ENCODE measurements at places on chromosomes 11 and 22. TPM values are rescaled to one million over a fixed set of nuclear protein-coding genes. Genes with fewer than 3 reads are reported as not detected.
A peak's percentile ranks its signal among the peaks of the same experiment; 100 is the strongest.

DNA sequence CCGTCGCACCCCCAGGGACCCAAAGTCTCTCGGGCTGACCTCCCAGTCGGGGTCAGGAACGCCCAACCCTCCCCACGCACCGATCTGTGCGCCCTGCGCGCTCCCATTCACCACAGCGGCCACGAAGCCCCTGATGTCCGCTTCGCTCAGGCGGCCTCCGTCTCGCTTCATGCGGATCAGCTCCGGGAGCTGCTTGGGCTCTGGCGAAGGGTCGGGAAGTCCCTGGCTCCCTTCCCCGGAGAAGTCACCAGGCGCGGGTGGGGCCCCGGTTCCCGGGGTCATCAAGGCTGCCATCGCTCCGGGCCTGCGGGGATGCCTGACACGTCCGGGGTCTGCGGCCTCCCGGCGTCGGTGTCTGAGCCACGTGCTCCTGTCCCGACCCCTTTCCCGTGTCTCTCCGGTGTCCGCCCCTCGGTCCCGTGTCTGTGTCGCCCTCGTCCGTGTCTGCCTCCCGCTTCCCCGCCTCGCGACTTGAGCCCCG lies 356 bp downstream of the TYMP start:
- DNase-seq, result no peak

- no peak for DNase-seq
These were observed 17.7 kb upstream of the PRDM10 start for GRCh38 chr11:130020323-130020722.

DNA sequence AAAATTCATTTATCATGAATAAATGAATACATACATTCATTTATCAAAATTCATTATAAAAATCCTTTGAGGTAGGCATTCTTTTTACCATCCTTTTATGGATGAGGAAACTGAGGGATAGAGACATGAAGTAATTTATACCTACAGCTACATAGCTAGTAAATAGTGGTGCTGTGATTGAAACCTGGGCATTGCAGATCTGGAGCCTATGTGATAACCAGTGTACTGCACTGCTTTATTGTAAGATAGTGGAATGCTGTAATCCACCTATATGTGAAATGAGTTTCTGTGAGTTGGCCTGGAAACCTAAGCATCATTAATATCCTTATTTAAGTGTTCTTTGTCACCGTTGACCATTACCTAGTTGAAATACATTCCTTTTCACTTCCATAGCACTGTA lies 4.5 kb downstream of the QSER1 start:
- DNase-seq, result no peak

DNA sequence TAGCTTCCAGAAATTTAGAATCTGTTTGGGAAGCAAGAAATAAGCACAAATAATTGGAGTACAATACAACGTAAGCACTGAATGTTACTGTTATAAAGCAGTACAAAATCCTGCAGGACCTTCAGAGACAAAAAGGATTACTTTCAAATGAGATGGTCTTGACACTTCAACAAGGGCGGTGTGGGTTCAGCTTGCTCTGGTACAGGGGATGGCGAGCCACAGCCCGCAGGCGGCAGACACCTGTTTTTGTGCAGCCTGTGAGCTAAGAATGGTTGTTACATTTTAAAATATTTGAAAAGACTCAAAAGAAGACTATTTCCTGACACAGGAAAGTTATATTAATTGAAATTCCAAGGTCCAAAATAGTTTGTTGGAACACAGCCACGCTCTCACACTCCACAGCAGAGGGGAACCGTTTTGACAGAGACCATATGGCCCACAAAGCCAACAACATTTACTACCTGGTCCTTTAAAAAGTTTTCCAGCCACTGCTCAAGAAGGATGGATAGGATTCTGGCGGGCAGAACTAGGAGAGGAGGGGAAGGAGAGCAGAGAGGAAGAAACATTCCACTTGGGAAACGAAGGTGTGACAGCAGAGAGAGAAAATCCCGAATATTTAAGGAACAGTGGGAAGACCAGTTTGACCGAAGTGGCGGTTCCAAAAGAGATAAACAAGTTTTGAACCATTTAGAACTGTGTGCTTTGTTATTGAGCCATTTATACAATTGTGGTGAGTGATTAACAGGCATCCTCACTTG lies 6.3 kb downstream of the PRDM10 start:
- DNase-seq, result no peak

DNA sequence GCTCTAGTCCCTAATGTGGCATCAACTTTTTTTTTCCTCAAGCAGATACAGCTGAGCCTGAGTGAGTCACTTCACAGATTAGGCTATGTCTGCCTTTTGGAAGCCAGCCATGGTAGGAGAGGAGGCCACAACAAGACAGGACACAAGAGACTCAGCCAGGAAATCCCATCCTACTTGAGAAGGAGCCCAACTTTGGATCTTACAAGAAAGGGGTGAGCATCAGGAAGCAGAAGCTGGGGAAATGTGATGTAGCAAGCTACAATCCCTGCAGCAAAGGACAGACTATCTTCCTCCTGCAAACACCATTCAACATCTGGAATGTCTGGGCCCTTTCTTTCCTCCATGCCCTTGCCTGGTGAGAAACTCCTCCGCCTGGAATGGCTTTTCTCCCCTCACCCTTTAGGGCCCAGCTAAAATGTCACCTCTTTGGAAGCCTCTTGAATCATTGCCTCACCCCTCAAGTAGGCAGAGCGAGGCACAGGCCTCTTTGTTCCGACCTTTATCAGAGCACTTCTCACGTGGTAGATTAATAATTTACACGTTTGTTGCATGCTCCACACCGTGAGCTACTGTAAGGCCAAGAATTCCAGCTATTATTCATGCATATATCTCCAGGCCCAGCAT lies 156.4 kb upstream of the PITPNB start:
- DNase-seq, result peak; percentile 79

DNA sequence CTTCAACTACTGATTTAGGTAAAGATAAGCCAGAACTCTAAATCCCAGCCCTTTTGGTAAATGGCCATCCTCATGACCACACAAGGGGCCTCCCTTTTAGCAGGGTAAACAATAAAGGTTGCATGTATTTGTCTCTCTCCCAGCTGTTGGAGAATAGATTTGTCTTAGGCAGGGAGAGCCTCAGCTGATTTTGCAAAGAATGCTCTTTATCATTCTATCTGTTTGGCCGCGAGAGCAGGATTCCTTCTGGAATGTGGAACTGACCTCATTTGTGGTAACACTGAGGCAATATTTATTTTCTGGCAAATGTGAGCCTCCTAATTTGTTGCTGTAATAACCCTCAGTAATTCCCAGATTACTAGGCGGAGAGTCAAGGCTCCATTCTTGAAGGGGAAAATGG lies 15.3 kb downstream of the PTS start:
- DNase-seq, result peak; percentile 71

GRCh38 chr11:66789097-66789890 lies 53.9 kb upstream of the RCE1 start:
- no peak for DNase-seq

DNA sequence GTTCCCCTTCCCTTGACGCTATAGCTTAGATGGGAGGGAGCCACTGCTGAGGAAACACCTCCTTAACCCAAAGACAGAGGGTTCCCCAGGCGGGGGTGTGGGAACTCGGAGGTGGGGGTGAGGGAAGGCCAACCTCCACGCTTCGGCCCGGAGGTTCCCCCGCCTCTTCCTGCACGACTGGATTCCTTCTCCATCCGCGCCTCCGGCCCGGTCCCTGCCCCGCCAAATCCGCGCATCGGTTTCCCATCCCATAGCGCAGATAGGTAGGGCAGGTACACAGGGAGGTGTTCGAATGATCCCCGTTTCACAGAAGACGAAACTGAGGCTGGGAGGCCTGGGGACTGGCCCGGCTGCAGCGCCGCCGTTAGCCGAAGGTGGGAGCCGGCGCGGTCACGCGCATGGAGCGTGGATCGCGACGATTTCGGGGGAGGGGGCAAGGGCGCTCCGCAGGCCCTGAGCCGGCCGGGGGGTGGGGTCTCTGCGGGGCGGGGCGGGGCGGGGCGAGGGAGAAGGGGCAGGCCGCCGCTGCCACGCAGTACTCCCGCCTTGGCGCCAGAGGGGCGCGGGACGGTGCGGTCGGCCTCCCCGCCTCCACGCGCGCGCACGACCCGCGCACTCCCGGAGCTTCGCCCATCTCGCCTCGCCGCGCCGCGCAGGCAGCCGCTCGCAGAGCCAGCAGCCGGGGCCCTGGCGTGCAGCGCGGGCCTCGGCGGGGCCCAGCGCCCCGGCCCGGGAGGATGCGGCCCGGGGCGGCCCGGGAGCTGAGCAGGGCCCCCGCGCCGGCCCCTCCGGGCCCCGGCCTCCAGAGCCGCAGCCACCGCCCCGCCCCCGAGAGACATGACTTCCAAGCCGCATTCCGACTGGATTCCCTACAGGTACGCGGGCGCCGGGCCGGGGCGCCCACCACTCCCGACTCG lies at the start of gene TUB:
Gene TUB, plus strand, starts transcription at position 538 of the 917 bp plus-strand sequence. Its CDS starts 300 bp downstream, at position 838.
- DNase-seq, result no peak

DNA sequence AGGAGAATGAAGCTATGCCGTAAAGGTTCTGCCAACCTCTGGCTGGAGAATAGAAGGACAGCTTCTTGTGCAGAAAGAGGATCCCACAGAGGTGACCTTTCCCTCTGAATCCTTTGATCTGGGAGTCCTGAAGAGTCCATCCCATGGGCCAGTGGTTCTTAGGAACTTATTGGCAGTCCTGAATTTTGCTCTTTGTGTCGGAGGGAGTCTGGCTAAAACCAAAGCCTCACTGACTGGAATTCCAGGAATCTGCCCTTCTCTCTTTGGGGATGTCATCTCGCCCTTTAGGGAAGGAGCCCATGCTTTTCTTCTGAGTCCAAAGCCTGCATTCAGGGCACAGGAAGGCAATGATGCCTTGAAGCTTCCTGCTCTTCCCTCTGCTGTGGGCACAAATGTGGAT lies 45.5 kb downstream of the PKNOX2 start:
- no peak for DNase-seq

- no peak for DNase-seq
These were observed 55.6 kb upstream of the LYVE1 start for GRCh38 chr11:10623797-10624761.

- DNase-seq, result no peak
These were observed 15.1 kb downstream of the TMEM184B start for GRCh38 chr22:38257650-38258250.

- no peak for DNase-seq
These were observed 13.4 kb downstream of the CXCR5 start for GRCh38 chr11:118896921-118897591.

- DNase-seq, result no peak
These were observed 28.3 kb downstream of the RAB39A start for GRCh38 chr11:107956543-107956942.

DNA sequence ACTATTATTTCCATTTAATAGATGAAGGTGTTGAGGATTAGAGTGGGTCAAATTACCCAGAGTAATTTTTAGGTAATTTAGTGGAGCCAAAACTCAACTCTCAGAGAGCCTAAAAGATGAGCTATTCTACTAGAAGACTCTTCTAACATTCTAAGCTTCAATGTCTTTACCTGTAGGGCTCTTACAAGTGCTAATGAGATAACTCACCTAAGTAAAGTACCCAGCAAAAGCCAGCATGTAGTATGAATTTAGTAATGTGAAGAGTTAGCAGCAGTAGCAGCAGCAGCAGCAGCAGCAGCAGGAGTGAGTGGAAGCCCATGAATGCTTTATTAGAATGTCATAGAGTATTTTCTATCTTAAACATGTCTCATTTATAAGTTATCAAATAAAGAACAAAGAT lies 1239.2 kb downstream of the FAM181B start:
- DNase-seq, result no peak

DNA sequence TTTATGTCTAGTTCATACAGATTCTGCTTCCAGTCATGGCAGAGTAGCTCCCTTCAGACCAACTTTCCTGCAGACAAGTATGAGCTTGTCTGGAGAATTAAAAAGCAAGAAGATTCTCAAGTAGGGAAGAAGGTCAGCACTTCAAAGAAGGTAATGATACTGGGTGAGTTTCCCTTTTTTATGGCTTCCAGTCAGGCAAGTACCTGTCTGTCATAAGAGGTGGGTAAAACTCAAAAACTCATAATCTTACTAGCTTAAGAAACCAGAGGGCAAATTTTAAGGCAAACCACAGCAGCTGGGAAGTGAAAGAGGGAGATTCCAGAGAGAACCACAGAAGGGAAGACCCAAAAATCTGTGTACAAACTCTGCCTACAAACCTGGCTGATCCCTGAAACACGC lies 54.2 kb downstream of the DENND5A start:
- DNase-seq, result peak; percentile 46

GRCh38 chr11:94879006-94879405 lies 94.3 kb downstream of the CWC15 start:
- DNase-seq, result no peak

- peak; percentile 86 for DNase-seq
These were observed 26.6 kb downstream of the RAB30 start for GRCh38 chr11:83044958-83045712.

DNA sequence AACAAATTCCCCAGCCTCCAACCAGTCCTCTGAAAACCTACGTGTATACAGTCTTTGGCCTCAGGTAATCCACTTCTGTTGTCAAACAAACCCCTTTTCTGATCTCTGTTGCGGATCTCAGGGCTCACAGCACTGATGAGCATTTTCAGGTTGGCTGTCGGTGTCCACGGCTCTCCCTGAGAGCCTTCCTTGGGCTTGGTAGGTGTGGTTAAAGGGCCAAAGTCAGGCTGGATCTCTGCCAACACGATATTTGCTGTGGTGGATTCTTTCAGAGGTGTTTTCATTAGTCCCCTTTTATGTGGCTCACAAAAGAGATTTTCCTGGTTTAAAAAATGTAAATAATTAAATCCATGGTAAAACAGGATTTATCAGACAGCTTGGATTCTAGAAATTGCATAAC lies 2.9 kb downstream of the E2F8 start:
- DNase-seq, result no peak

- peak; percentile 38 for DNase-seq
These were observed 139.5 kb downstream of the KIF18A start for GRCh38 chr11:27968461-27968860.

DNA sequence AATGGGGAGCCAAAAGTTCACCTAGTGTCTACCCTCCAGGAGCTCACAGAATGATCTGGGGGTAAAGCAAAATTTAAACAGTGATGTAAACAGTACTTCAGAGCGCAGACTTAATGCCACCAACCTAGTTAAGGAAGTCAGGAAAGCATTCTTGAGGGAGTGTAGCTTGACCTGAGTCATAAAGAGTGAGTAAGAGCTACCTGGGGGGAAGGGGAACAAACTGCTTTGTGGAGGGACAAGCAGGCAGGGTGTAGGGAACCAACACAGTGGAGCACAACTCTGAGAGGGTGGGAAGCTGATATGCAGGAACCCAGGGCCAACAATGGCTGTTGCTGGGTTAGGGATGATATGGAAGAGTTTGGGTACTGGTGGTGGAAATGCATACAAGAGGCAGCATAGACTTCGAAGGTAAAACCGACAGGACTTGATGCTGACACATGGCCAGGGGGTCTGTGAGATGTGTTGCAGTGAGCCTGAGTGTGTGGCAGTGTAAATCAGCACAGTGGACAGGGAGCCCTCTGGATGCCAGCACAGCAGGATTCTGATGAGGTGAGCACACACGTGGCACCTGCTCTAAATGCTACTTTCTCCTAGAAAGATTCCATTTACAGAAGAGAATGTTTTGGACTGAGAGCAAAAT lies 58.3 kb upstream of the CYP2D6 start:
- DNase-seq, result peak; percentile 12

Gene EXPH5
- 5.5 TPM for total RNA-seq

Gene PRR5L
- 19.3 TPM for total RNA-seq

Gene UPK3A
- not detected for total RNA-seq

Gene NLRP14
- not detected for total RNA-seq

Gene CHKB
- 53.0 TPM for total RNA-seq

Gene LARGE1
- 7.8 TPM for total RNA-seq

Gene PIWIL4
- 0.52 TPM for total RNA-seq

Gene TRIM21
- 15.0 TPM for total RNA-seq

Gene SCGB2A2
- not detected for total RNA-seq

Gene RASL10A
- not detected for total RNA-seq

Gene GPR83
- not detected for total RNA-seq

All from LHCN-M2 (cell line).